ENCODE measurements at places on chromosomes 2 and 18.
A peak's percentile ranks its signal among the peaks of the same experiment; 100 is the strongest.

GRCh38 chr18:76915456-76915855 lies 93.1 kb downstream of the ZNF236 start:
- no peak for DNase-seq

DNA sequence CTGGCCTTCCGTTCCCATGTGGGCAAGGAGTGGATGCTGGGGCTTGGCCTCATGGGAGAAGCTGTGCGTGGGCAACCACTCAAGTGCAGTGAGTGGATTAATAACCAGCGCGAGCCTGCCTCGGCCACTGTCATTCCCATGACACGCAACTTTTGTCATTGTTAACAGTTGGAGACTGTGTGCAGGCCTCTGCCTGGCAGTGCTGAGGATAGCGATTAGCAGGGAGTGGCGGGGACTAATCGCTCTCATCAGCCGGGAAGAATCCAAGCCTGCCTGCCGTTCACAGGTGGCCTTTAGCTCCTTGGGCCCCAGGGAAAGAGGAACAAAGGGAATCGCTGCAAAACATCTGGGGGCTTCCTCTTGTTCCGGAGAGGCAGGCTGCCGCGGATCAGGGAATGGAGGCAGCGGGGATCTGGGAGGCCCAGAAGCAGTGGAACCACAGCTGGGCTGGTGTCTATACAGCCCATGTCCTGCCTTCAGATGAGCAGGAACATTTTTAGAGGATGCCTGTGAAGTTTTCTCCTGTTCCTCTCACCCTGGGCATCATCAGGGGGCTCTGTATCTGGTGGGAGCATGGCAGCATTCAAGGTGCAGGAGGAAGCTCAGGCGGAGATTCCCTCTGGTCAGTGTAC lies 53.8 kb downstream of the CTIF start:
- DNase-seq: no peak

- peak; percentile 73 for DNase-seq
These were observed 16.4 kb downstream of the MTCL1 start for GRCh38 chr18:8721716-8722115.

DNA sequence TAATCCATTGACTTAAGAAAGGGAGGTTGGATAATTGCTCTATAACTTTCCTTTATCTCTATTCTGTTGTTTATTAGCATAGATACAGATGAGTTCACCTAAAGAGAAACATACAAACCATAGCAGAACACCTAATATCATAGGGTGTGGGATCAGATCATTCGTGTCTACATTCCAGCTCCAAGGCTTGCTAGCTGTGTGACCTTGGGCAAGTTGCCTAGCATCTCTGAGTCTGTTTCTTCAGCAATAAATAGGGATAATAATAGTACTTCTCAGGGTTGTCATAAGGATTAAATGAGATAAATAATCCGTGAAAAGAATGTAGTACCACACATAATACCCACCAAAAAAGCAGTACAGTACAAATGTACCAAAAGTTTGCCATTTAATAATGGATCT lies 126.2 kb downstream of the PLB1 start:
- DNase-seq: peak; percentile 81

- no peak for DNase-seq
These were observed 271.2 kb downstream of the EN1 start for GRCh38 chr2:118576109-118576855.

DNA sequence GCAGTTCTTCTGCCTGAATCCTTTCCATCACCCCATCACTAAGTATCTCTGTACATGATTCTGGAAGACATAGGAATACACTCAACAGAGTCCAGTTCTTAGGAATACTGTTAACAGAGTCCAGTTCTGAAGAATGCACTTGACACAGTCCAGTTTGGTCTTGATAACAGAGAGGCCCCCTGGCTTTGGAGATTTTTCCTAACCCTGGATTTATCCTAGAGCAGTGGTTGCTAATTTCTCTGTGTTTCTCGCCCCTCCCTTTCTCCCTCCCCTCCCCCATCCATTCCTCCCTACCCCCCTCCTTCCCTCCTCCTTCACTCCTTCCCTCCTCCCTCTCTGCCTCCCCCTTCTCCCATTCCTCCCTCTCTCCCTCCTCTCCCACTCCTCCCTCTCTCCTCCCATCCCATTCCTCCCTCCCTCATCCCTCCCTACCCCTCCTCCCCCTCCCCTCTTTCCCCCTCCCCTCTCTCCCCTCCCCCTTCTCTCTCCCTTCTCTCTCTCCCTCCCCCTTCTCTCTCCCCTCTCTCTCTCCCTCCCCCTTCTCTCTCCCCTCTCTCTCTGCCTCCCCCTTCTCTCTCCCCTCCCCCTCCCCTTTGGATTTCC lies 105.4 kb downstream of the RTN4 start:
- DNase-seq: no peak

DNA sequence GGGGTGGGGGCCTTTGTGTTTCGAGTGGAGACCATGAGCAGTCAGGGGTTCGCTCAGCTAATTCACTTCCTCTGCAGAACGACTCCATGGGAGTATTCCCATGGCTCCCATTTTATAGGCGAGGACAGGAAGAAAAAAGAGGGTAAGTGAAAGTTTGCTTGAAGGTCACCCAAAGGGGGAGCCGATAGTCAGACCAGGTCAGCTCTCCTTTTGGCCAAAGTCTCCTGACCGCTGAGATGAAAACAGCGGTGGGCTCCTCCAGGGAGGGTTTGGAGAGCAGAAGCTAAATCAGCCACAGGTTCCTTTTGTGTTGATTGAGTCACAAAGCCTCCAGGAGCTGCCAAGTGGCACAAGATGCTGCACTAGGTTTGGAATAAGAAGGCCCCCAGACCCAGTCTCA lies 34.1 kb upstream of the CTAGE1 start:
- DNase-seq: no peak

DNA sequence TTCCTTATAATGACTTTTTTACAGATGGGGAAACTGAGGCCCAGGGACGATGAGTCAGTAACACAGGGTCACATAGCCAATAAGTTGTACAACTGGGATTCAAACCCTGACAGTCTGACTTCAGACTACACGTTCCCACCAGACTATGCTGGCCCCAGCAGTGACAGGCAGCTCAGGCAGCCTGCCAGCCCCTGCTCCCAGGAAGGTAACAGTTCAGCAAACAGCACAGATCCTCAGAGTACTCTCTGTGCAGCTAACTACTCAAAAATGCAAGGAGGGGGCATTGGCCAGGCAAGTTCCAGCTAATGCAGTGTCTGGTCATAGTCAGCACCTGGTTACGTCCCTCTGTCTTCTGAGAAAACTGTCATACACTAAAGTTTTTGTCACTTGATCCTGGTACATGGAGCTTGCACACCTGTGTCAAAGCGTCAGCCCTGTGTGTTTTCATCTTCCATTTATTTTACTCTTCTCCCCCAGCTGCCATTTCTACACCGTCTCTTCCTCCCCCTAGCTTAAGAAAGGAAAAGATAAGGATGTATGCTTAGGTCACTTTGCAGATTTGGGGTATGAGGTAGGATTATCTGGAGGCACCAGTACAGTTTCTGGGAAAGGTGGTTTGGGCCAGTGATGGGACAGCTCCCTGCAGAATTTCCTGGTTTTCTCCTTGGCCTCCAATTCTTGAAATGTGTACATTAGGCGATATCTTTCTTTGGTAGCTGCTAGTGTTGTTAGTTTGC lies 4.5 kb downstream of the SMARCAL1 start:
- DNase-seq: no peak

- no peak for DNase-seq
These were observed 479.2 kb upstream of the DSEL start for GRCh38 chr18:67995769-67996168.

Measured in amniotic epithelial cell (primary cell).